CD4-positive, alpha-beta T cell treated with Interleukin-1 beta for 1 hour (primary cell): ENCODE measurements at places on chromosomes 16 and 17.

DNA sequence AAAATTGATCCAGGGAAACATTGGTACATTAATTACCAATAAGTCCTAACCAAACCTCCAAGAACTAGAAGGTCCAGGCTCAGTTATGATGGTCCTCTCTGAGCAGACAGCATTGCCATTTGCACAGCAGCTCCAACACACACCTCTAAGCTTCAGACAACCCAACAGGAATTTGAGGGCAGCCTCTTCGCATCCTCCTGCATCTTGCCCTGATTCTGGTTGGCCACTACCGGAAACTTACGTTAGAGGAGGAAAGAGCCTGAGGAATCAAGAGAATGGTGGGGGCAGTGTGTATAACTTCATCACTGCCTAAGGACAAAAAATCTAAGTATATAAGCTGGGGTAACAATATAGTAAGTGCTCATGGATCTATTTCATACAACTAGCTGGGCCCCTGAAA, 15.7 kb downstream of the FAM117A start:
- peak; percentile 49 for DNase-seq

DNA sequence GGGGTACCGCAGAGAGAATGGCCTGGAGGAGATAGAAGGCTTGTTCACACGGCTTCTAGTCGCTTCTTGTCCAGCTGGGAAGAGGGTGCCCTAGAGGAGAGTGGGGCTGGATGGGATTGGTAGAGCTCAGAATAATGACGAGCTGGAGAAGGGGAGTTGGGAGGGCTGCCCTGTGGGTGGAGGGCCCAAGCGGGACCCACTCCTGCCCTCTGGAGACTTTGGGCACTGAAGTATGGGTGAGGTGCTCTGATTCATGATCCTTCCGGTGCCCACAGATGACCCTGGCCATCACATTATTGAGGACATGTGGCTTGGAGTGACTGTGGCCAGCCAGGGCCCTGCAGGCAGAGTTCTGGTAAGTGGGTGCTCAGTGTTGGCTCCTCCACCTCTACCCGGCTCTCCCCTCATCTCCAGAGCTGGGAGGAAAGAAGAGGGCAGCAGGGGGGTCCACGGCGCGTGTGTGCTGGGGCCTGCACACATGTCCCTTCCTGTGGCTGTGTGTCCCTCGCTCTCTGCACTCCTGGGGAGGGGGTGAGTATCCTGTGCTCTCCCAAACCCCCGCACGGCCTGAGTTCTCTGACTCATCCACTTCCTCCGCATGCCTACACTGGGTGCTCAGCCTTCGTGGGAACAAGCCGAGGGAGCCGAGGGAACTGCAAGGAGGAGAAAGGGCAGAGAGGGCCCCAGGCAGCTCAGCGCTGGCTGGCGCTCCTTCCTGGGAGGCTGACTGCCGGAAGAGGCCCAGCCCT, 8.5 kb downstream of the ITGA3 start:
- DNase-seq, result no peak

DNA sequence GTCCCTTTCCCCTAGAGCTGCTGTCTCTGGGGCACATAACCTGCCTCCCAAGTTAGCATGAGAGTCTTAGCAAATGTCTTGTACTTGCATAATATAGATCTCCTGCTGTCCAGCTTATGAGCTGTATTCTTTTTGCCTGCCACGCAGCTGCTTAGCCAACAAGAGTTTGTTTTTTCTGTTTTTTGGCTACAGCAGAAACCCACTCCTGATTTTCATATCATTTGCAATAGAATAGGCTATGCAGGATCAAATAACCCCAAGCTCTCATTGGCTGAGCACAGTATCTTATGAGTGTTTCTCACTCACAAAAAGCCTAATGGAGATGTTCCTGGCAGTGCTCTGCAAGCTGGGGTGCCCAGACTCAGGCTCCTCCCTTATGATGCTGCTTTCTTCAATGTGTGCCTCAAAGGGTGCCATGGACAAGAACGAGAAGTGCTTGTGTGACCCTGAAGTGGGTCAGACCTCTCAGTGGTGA, 23.1 kb downstream of the B9D1 start:
- no peak for DNase-seq

DNA sequence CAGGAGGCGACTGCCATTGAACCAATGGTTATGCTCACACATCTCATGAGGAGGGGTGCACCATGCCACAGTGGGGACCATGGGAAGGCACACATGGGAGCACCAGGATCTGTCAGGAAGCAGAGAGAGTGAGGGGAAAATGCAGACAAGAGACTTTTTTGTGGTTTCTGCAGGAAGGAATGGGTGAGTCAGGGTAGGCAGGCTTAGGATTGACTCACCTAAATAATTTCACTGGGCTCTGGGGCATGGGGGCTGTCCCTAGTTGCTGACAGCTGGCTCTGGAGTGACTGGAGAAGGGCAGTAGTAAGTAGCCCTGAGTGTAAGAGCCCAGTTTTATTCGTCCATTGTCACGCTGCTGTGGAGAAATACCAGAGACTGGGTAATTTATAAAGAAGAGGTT, 202.4 kb downstream of the AXIN2 start:
- DNase-seq, result no peak

GRCh38 chr16:79099716-79100115, 500.8 kb downstream of the MAF start:
- DNase-seq, result no peak

GRCh38 chr16:89748921-89749320, 27.6 kb downstream of the ZNF276 start:
- DNase-seq, result no peak

- no peak for DNase-seq
Observed at GRCh38 chr16:85750146-85750826, 610 bp downstream of the C16orf74 start.

GRCh38 chr16:59324462-59324861, 590.3 kb upstream of the GOT2 start:
- no peak for DNase-seq
